ENCODE measurements at places on chromosomes 12 and 14.

- DNase-seq = no peak
Observed at GRCh38 chr12:108375986-108376663, 37.0 kb upstream of the CMKLR1 start.

DNA sequence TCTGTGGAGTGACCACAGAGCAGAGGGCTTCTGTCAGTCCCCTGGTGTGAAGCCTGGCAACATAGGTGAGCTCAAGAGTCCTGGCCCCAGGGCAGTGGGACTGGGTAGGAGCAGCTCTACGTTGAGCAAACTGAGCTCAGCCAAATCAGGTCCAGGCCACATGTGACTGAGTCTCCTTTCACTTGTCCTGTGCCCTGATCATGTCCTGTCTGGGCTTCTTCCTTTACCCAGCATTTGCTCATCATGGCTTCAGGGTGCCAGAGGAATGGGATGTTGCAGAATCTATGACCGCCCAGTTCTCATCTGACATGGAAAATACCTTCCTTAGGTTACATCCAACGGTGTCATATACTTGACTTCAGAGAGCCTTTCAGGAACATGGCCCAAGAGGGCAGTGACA, 66.4 kb upstream of the GPATCH2L start:
- DNase-seq = no peak

GRCh38 chr12:5650829-5651461, 219.0 kb downstream of the NTF3 start:
- DNase-seq = no peak

- DNase-seq = no peak
Observed at GRCh38 chr12:87597114-87597513, 432.1 kb downstream of the C12orf50 start.

DNA sequence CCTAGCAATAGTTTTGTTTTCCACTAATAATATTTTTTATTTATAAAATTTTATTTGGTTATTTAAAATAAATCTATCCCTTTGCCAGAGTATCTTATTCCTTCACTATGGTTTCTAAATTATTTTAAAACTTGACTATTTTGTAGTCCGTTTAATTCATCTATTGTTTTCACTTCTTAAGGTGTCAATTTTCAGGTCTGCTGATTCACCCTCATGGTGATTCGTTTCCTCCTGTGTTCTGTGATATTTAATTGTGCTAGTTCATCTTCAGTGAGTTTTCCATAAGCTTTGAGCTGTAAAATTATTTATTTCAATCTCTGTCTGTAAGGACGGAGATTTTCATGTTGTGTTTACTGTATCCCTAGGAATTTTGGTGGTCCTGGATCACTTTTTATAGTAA, 70.6 kb downstream of the SNAPC1 start:
- no peak for DNase-seq

DNA sequence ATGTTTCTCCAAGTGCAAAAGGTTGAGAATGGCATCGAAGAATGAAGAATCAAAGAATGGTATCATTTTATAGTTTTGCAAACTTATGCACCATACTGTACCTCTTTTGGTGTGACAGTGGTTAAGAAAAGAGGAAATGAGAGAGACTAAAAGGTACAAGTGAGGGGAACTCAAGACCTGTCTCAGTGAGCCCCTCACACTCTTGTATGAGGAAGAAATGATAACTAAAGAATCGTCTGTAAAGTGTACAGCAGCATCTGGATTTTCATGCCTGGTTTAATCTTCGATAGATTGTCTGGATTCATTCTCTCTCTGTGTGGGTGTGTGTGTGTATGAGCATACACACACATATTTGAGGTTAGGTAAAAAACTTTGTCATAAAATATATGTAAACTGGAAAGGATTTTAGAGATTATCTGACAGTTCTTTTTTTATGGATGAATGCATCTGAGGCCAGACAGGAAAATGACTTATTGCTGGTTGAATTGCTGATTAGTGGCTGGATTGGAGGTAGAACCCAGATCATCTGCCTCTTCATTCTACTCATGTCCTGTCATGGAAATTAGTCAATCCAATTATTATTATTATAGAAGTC, 16.0 kb upstream of the SLC38A2 start:
- DNase-seq = no peak

- DNase-seq = no peak
Observed at GRCh38 chr12:9123781-9124382, 8.2 kb upstream of the A2M start.

DNA sequence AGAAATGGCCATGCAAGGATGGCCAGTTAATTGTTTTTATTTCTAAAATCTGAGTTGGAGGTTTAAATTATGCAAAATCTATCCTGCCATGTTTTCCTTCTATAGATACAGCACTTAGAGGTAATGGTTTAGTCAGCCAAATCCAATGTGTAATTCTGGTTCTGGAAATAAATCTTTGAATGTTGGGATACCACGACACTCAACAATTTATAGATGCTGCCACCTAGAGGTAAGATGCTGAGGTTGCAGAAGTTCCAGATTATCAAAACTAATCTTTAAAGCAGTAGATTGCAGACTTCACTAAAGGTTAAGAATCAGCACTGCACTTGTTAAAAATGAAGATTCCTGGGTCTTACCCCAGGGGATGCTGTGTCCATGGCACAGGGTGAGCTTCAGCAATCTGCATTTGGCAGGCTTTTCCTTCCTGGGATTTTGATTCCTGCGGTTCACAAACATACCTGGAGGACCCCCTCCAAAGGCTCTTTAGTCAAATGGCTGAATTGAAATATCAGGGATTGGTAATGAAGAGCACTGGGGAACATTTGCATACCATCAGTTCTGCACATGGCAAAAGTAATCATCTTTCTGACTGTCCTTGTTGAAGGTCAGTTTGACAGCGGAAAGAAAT, 53.4 kb upstream of the ANO4 start:
- DNase-seq = no peak

- DNase-seq = no peak
Observed at GRCh38 chr12:92735131-92735721, 32.4 kb downstream of the PLEKHG7 start.

Data from breast epithelium (tissue), 4 donors.